ENCODE measurements at places on chromosomes 1 and 21. TPM values are rescaled to one million over a fixed set of nuclear protein-coding genes. Genes with fewer than 3 reads are reported as not detected.

- no peaks in the 10 kb centered on the region for H3K4me1 ChIP-seq
- H3K4me3 ChIP-seq: no peak overlapping the region
- H3K27me3 ChIP-seq: no peaks in the 10 kb centered on the region
- no peak overlapping the region for H3K27ac ChIP-seq
- H3K36me3 ChIP-seq: no peaks in the 10 kb centered on the region
Measured at GRCh38 chr1:99648107-99648506, 2.2 kb downstream of the PALMD start.

CRNN gene
- not detected for total RNA-seq

DNA sequence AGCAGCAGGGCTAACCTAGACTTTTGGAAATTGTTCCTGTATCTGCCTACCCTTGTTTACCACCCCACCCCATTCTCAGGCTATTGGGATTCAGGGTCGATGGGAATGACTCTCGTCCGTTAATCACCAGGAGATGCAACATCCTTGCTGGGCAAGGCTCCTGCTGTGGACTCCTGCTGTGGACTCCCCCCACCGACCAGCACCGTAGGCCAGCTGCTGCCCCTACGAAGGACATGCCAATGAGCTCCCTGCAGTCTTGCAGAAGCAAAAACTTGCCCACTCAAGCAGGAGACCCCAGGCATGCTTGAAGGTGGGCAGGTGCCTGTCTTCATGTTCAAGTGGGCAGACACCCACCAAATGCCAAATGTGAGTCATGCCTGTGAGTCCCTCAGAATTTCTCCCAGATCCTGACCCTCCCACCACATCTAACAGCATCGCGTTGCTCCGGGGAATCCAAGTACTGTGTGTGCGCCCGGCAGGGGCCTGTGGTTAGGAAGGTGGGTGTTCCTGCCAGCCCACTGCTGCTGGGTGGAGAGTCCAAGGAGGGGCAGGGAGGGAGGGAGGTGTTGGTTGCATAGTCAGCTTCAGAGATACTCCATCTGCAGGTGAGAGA, 41.7 kb upstream of the SOX13 start:
- H3K4me3 ChIP-seq: no peak overlapping the region
- peaks cover 12% of the 10 kb centered on the region for H3K4me1 ChIP-seq
- H3K27me3 ChIP-seq: no peaks in the 10 kb centered on the region

BCAR3 gene
- total RNA-seq: 24.5 TPM

GRCh38 chr1:234260578-234260977, 112.7 kb upstream of the COA6 start:
- no peak overlapping the region for H3K4me3 ChIP-seq
- no peaks in the 10 kb centered on the region for H3K36me3 ChIP-seq
- no peak for DNase-seq
- peaks cover 18% of the 10 kb centered on the region for H3K4me1 ChIP-seq
- no peaks in the 10 kb centered on the region for H3K27me3 ChIP-seq
- H3K27ac ChIP-seq: no peak overlapping the region

Data from HCT116 (cell line).